RWPE1 (cell line): ENCODE measurements at places on chromosomes 2 and 18.

DNA sequence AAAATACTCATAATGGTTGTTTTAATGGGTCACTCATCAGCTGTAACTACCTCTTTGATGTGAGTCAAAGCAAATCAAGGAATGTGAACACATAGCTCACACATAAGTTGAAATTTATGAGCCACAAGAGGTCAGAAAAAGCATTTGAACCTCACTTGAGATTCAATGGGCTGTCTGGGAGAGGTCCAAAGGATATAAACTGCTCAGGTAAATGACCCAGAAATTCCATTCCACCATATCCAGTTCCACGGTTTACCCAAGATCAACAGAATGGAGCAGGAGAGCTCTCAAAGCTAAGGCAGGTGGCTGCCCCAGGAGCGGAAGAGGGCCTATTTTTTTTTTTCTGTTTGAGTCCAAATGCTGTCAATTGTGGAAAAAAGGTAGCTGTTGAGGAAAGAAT lies 464.1 kb downstream of the TNS1 start:
- DNase-seq, result no peak

GRCh38 chr2:99554238-99554637 lies 64.4 kb upstream of the REV1 start:
- no peak for DNase-seq

GRCh38 chr2:195488567-195488966 lies 168.5 kb upstream of the SLC39A10 start:
- no peak for DNase-seq

- DNase-seq, result peak; percentile 79
These were observed 31.6 kb downstream of the TWSG1 start for GRCh38 chr18:9366126-9366714.

GRCh38 chr18:59536166-59536565 lies 161.1 kb downstream of the CCBE1 start:
- no peak for DNase-seq

- peak; percentile 57 for DNase-seq
These were observed 24.9 kb downstream of the MTCL1 start for GRCh38 chr18:8730080-8730827.

- DNase-seq, result no peak
These were observed 172.2 kb upstream of the RASGRP3 start for GRCh38 chr2:33304032-33304864.

- DNase-seq, result no peak
These were observed 18.3 kb downstream of the ERBB4 start for GRCh38 chr2:212520340-212520739.

GRCh38 chr2:159160954-159161353 lies 125.5 kb downstream of the WDSUB1 start:
- DNase-seq, result no peak

GRCh38 chr18:48493434-48494230 lies 45.2 kb upstream of the CTIF start:
- no peak for DNase-seq

DNA sequence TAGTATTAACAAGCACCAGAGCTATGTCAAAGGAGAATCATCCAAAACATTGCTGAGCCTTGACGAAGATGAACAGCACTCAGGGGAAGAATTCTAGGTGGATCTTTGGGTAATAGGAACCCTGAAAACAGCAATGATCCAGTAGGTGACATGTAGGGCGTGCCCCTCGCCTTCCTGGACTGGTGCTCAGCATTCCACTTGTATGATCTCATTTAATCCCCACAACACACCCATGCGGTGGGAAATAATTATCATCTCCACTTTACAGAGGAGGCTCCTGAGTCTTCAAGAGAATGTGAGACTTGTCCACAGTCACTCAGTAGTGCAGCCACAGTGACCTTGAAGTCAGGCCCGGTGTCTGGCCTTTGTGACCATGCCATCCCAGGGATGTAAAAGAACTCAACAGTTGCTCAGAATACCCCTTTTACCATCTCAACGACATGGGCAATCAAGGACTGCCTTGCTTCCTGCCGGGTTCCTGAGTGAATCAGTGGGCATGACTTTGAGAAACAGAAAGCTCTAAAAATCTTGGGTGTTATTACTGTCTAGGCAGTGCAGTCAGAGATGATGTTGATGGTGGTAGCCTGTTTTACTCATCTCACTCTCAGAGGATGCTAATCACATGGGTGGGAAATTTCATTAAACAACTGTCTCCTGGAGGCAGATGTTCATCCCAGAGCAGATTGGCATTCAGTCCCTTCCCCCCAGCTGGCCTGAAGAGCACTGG lies 161.6 kb downstream of the BCL11A start:
- no peak for DNase-seq

DNA sequence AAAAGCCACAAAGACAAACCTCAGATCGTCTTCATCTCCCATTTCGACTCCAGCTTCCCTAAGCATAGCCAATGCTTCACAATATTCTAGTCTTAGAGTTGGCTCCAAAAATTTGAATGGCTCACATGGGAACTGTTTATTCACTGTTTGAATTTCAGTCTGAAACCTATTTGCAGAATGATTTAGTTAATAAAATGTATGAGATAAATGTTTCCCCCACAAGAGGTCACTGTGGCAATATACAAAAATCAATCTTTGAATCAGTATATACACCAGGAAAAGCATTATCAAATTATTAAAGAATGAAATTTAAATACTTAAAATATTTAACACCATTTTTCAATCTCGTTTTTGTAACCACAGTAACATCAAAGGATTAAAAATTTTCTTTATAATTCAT lies 40.0 kb upstream of the MCM6 start:
- DNase-seq, result peak; percentile 26

DNA sequence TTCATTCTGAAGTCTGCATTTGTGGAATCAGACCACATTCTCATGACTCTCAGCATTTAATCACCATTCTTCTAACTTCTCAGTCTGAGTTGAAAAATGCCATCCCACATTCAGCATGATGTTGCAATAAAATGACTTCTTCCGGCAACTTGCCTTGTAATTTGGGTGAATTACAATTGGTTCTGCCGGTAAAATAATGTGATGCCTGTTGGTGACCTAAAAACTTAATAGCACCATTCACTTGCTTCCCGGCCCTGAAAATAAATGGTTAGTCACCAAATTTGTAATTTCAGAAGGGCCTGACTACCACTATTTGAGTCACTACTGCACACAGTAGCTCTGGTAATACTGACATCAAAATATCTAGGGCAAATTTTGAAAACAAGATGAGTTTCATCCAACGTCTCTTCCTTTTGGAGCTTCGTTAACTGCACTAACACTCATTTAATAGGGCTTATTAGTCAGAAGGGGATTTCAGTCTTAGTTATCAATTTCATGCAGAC lies 637.1 kb upstream of the CHAC2 start:
- DNase-seq, result peak; percentile 7

- DNase-seq, result no peak
These were observed 160.9 kb upstream of the TTC39C start for GRCh38 chr18:23853448-23854195.

DNA sequence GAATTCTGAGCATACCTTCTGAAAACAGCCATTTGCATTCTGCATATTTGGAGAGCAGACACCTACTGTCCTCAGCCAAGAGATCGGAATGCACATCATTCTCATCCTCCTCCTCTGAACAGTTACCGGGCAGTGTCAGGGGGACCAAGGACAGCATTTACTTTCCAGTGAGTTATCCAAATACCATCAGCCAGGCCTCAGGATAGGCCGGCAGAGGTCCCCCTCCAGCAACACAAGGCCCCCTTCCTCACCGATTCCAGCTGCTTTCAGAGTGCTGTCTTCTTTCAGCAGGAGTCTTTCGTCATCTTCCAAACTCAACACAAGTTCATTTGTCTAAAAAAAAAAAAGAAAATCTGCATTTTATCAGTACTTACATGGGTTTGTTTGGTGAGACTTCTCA lies 55.3 kb downstream of the C2orf76 start:
- DNase-seq, result no peak

DNA sequence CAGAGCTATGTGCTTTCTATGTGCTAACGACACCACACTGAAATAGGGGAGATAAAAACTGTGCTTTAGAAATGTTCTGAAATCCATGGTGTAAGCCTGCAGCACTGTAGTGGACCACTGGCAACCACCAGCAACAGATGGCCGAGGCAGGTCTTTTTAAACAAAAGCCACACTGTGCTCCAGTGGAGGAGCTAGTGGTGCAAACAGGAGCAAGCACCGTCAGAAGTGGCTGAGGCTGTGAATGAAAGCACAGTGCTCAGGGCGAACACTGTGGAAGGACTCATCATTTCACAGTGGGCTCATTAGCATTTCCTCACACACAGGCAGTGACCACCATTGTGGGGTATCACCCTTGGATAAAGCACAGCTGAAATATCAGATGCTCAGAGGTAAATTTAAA lies 22.9 kb upstream of the MTX2 start:
- DNase-seq, result no peak

GRCh38 chr2:66698576-66699239 lies 263.8 kb downstream of the MEIS1 start:
- DNase-seq, result no peak

DNA sequence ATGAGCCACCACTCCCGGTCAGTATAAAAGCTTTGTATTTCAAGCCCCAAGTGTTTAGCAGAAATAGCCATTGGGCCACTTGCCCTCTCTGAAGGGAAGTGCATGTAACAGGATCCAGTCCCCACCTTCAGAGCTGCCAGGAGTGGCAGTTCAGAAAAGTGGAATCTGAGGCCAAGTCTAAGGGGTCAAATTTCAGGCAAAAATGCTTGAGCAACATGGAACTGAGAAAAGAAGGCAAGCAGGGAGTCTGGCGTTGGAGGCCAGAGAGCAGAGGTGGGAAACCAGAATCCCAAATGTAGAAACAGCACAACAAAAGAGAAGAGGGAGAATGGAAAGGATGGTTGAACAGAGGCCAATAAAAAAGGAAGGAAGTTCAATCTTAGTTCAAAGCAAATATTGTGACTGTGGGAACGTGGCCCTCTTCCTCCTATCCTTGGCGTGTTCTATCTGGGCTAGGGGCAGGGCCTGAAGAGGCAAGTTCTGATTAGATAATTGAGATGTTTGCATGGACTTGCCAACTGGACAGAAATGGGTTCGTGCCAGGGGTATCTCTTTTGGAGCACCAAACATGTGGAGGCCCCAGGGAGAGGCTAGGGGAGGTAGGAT lies 102.2 kb downstream of the AP1S3 start:
- DNase-seq, result no peak

GRCh38 chr2:120817956-120818325 lies 82.3 kb downstream of the GLI2 start:
- DNase-seq, result no peak

- DNase-seq, result peak; percentile 34
These were observed 68.6 kb downstream of the METTL8 start for GRCh38 chr2:171365232-171365631.

GRCh38 chr18:47975105-47975504 lies 44.6 kb upstream of the SMAD2 start:
- no peak for DNase-seq

GRCh38 chr18:31876707-31877106 lies 66.2 kb downstream of the TRAPPC8 start:
- no peak for DNase-seq

GRCh38 chr2:231250698-231251097 lies 52.3 kb downstream of the ARMC9 start:
- no peak for DNase-seq

DNA sequence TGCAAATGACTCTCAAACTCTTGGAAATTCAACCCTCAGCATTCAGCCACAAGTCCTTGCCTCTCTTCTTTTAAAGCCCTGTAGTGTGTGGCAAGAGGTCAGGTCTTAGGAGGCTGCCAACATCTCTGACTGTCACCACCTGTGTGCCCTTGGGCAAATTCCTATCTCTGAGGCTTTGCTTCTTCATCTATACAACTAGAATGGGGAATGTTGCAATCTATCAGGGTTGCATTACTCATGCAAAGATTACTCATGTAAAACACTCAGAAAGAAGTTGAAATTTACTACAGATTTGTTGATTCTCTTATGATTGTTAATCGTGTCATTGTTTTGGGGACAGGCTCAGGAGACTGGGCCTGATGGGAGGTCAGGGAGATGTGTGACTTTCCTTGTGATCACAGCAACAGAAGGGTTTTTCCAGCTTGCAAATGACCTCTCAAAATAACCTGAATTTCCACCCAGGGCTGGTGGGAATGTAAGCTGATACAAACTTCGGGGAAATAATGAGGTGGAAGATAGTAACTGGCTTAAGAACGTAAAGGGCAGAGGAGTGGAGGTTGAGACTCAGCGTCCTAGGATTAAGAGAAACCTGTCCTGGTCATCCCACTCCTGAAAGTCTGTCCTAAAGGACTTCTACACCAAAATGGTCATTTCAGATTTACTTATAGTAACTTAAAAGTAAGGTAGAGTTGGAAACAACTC lies 32.1 kb upstream of the SIGLEC15 start:
- DNase-seq, result peak; percentile 86

GRCh38 chr18:40569605-40570004 lies 1385.4 kb upstream of the PIK3C3 start:
- no peak for DNase-seq

DNA sequence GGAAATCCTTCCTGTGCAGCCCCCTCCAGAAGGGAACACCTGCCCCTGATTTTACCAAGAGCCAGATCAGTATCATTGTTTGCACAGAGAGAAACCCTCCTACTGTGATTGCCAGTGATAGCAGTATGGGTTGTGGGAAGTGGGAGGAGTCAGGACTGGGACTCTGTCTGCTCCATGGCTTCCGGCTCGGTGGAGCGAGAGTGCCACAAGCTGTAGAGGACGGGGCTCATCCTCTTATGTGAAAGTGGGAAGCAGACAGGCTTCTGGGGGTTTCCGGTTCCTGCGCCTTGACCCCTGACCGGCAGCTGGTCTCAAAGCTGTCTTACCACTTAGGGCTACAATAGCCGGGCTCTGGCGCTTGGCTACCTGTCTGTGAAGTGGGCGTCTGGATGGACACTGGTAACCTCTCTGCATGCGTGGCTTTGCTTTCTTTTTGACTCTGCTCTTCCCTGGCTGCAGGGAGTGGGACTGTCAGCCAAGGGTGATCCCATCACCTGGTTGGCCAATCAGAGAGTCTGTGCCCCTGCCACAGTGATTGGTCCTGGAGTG lies 79.7 kb downstream of the BCL2L11 start:
- no peak for DNase-seq

DNA sequence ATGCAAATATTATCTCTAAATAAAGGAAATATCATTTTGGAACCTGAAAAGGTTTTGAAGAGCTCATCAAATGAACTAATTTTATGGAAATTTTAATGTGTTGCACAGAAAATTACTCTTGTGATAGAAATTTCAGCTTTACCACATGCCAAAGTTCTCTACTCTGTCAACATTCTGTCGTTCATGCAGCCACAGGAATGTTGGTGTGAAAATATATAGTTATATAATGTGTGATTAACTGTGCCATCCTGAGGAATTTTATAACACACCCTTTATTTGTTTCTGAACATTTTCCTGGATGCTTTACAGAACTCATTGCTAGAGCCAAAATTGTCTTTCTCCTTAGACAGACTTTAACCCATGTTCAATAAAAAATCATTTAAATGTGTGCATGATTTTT lies 202.5 kb upstream of the SLC8A1 start:
- no peak for DNase-seq
